ENCODE measurements at places on chromosomes 13 and 19.

GRCh38 chr13:95123726-95124125 lies 177.5 kb downstream of the ABCC4 start:
- DNase-seq, result no peak

DNA sequence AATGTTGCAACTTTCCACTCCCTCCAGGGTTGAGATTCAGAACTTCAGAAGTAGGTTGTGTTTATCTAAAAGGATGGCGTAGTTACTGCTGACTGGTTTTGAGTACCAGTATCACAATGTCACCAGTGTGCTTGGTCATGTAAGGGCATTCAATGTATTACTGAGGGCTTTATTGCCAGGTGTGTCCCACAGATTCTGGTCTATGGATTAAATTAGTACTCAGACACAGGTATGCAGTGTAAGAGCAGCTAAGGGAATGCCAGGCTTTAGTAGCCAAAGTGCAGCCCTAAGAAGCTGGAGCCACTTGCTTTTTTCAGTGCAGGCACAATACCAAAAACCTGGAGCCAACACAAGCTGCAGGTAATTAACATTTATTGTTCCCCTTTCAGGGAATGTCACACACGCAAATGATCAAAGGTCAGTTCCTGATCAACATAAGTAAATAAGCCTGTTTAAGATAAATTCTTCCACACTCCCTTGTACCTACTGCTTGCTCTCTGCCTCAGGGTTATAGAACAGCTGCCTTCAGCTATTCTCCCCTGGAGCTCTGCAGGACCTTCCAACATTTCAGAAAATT lies 130.1 kb upstream of the ZNF91 start:
- DNase-seq, result no peak

GRCh38 chr13:107233541-107233940 lies 665.6 kb upstream of the ARGLU1 start:
- DNase-seq, result no peak

DNA sequence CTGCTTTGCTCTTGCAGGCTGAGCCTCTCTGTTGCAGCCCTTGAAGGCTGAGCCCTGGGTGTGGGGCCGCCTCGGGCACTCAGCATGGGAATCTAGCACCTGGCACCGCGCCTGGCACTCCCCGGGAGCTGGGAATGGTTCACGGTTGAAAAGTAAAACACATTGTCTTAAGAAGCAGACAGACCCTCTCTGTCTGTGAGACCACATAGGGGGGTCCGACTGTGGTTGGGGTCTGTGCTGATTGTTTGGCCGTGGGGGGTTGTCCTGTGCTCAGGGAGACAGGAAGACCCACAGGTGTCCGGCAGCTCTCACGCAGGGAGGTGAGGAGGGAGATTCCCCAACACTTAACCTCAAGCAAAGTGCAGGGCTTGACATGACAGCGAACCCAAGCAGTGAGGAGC lies 64.8 kb downstream of the SOX1 start:
- no peak for DNase-seq

GRCh38 chr19:1097810-1098176 lies 2.6 kb upstream of the POLR2E start:
- no peak for DNase-seq

- peak; percentile 27 for DNase-seq
Observed at GRCh38 chr13:19862481-19863313, 752 bp downstream of the ZMYM5 start.

- DNase-seq, result no peak
Observed at GRCh38 chr13:104586051-104586746, 1520.0 kb upstream of the SLC10A2 start.

DNA sequence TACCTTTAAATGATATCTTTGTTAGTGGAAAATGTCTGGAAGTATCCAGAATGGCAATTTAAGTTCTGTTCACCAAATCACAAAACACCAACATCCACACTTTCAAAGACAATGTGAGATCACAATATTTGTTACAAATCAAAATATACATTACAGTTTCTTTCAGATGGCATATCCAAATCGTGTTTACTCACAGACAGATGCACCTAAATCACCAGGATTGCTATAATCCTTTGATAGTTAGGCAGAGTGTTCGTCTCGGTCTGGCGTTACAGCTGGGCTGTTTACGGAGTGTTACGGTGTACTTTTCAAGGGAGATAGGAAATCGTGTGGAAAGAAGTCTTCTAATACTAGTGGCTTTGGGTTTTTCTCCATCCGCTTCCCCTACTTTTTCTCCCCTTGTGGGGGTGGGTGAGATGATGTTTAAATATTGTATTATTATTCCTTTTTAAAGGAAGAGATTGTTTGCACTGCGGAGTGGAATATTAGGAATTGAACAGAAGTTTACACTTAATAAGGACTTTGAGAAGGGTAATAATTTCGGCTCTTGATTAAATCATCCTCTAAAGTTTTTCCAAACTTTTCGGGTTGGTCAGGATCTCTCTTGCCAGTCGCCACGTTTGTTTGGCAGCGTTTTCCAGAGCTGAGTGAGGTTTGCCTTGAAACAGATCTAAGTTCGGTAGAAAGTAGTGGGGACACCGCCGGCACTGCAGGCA lies 1.8 kb downstream of the MAB21L1 start:
- DNase-seq, result no peak

- DNase-seq, result no peak
Observed at GRCh38 chr13:72963762-72964161, 95.0 kb upstream of the KLF5 start.

DNA sequence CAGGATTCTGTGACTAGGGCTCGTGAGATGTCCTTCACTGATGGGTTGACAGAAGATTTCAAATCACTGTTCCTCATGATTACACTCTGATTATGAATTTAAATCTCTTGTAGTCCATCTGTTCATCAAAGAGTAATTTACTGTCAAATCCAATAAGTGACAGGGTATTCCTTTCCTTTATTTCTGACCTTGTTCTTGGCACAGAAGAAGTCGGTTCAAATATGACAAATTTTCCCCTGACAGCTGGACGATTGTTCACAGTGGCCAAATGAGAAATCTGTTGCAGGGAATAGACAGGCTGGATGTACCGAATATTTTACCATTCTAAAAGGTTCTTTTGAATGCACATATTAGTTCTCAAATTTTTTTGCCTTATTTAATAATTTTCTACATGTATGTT lies 767.3 kb upstream of the GPC6 start:
- DNase-seq, result no peak

DNA sequence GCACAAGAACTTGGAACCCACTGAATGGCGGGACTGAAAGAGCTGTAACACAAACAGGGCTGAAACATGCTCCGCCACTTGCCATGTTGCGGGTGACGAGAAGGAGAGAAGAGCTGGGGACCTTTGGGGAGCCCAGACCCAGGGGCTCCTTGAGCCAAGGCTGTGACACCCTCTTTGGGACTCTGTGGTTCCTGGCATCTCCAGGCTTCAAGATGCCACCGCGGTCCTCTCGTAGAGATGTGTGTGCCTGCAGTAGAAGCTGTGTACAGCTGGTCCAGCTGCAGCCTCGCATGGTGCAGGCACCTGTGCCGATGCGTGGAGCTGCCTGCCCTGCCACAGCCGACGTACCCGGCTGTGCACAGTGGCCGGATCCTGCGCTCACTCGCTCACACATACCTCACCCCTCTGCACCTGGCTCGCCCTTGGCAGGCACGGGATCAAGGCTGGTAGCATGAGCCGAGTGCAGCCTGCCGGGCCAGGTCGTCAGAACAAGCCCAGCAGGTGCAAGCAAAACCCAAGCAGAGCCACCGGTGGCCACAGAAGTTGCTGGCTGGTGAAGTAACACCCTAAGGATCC lies 1385.8 kb downstream of the PCDH9 start:
- peak; percentile 59 for DNase-seq

- DNase-seq, result no peak
Observed at GRCh38 chr13:71285700-71286099, 581.3 kb downstream of the DACH1 start.

DNA sequence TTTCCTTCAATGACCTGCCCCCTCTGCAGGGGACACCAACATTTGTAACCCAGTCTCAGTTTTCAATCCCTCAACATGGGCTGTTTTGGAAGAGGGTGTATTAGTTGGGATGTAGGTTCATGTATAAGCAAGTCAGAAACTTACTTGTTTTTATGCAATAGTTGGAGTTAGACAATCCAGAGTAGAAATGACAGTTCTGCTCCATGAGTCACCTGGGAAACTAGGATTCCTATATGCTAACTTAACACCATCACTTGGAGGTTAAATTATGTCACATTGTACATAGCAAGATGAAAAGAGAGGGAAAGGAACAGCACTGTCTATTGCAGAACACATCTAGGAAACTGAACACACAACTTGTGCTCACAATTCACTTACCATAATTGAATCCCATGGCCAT lies 436.4 kb downstream of the RFC3 start:
- no peak for DNase-seq

- no peak for DNase-seq
Observed at GRCh38 chr13:30570691-30571090, 47.0 kb upstream of the USPL1 start.

DNA sequence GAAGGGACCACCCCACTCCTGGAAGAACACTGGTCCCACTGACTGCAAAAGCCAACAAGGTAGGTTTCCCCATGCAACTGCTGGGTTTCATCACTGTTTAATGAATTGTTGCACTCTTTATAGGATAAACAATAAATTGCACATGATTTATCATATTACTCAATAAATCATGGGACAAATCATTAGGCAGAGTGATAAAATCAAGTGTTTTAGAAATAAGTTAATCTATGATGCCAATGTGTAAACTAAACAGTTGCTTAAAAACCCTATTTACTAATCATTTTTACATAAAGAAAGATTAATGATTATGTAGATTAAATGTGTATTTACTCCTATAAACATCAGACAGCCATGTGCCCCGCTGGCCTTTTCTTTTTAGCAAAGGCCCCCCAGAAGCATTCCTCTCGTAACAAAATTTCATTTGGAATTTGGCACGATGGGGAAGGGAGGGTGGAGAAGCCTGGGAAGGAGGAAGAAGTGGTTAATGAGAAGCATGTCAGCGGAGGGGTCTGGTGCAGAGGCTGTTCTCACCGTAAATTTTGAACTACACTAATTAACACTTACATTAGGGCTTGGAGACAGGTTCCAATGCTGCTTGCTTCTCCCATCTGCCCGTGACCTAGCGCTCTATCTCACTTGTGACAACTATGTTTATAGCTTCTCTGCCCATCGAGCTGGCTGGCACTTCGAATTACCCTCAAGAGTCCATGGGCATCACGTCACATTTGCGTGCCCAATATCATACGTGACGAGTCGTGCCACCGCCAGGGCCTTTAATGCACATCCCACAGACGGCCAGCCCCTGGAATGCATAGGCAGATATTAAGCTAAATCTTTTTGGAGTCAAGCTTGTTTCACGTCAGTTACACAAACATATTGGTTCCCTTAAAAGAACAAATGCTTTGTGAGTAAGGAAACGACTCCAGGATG lies 357.7 kb upstream of the TSHZ3 start:
- no peak for DNase-seq

DNA sequence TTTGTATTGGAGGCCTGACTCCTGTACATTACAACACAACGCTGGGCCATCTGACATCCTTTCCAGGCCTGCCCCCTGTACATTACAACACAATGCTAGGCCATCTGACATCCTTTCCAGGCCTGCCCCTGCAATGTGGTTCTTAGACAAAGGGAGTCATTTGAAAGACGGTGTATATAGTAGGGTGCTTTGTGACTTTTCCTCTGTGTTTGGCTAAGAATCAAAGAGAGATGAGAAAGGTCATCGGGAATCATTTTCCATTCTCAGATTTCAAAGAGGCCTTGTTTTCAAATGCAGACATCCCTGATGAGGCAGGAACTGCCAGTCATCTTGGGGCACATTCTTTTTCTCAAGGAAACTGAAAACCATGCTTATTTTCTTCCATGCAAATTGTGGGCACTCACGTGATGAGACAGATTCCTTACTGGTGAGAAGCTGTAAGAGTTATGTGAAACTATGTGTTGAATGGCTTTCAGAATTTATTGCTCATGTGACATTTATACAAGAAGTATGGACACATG lies 551.6 kb downstream of the MYO16 start:
- no peak for DNase-seq

DNA sequence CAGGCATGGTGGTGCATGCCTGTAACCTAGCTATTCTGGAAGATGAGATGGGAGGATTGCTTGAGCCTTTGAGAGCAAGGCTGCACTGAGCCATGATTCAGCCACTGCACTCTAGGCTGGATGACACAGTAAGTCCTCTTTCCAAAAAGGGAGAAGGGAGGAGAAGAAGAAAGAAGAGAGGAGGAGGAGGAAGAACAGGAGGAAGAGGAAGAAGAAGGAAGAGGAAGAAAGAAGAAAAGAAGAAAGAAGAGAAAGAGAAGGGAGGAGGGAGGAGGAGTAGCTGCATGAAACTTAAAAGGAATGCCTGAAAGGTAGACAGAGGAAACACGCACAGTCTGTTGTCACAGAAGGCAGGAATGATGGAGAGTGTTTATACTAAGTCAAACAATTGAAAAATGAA lies 3.6 kb upstream of the DPY19L3 start:
- DNase-seq, result no peak

DNA sequence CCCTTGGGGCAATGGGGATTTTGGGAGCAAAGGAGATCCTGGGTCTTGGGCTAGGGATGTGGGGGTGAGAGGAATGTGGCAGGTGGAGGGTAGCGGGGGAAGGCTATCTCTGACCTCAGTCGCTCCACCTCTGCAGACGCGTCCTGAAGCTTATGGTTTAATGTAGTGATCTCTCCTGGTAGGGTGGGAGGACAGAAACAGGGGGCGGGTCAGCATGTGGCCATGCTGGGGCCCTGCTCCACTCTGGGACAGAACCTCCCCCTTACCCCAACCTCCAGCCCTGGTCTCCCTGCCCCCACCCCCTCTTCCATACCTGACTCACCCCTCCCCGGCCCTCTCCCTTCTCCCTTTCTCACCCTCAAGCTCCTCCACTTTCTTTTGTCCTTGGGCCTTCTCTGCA lies 1.4 kb downstream of the BST2 start:
- no peak for DNase-seq

DNA sequence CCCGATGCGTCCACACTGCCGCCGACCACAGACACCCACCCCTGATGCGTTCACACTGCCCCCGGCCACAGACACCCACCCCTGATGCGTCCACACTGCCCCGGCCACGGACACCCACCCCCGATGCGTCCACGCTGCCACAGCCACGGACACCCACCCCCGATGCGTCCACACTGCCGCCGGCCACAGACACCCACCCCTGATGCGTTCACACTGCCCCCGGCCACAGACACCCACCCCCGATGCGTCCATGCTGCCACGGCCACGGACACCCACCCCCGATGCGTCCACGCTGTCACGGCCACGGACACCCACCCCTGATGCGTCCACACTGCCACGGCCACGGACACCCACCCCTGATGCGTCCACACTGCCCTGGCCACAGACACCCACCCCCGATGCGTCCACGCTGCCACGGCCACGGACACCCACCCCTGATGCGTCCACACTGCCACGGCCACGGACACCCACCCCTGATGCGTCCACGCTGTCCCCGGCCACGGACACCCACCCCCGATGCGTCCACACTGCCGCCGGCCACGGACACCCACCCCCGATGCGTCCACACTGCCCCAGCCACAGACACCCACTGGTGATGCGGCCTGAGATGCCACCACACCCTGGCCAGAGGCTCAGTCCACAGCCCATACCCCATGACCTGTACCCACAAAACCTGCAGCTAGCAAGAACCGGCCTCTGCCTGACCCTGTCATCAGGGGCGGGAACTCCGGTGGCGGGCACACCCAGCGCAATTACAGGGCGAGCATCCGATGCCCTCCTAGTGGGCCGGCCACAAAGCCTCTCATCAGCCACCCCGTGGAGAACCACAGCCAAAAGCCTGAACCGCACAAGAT lies 28.4 kb downstream of the RASA3 start:
- peak; percentile 51 for DNase-seq

Measured in tibial artery (tissue), 4 donors.